ENCODE measurements at places on chromosomes 1 and 21.

- DNase-seq, result peak; percentile 24
These were observed 33.3 kb upstream of the IRF2BP2 start for GRCh38 chr1:234643111-234643849.

- DNase-seq, result peak; percentile 21
These were observed 46.9 kb downstream of the IL23R start for GRCh38 chr1:67213164-67213563.

- DNase-seq, result peak; percentile 41
These were observed 279.5 kb downstream of the ZNF326 start for GRCh38 chr1:90274376-90274775.

- DNase-seq, result no peak
These were observed 486 bp upstream of the GJB3 start for GRCh38 chr1:34780528-34780927.

- no peak for DNase-seq
These were observed 544.3 kb upstream of the ADAMTS5 start for GRCh38 chr21:27511233-27511632.

DNA sequence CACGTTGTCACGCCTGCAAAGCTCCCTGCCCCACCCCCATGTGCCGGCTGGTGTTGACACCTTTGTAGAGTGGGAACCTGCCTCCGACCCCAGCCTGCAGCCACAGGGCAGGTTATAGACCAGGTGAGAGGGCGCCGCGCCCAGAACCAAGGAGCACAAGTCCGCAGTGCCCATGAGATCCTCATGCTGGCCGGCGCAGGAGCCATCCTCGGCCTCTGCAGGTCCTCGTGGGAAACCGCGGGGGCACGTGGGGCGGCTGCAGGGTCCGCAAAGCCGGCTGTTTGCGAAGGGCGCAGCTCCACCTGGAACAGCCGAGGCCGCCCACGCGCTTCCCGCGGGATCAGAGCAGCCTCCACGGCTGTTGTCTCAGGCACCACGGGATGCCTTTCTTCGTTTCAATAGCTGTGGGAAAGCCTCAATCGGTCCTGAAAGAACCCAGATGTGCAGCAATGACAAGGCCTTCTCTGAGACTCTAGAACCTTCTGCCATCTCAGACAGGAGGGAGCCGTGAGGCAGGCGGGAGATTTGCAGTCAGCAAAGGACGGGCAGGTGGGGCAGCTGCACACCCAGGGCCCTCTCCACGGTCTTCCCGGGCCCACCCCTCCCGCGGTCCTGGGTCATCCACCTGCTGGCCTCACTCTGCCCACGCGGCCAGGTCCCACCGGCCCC, 29.9 kb downstream of the POFUT2 start:
- DNase-seq, result no peak

GRCh38 chr1:179825798-179826460, 51.7 kb downstream of the TOR1AIP2 start:
- no peak for DNase-seq

GRCh38 chr1:27005648-27006496, 6.8 kb downstream of the TENT5B start:
- DNase-seq, result no peak

- DNase-seq, result no peak
These were observed 6.3 kb downstream of the TMEM81 start for GRCh38 chr1:205077934-205078311.

GRCh38 chr1:53913352-53914033, 19.5 kb downstream of the DIO1 start:
- no peak for DNase-seq

- DNase-seq, result no peak
These were observed 1605.3 kb downstream of the BRINP3 start for GRCh38 chr1:188872376-188872775.

GRCh38 chr1:60234776-60235175, 161.2 kb upstream of the C1orf87 start:
- DNase-seq, result no peak

GRCh38 chr1:30379684-30380624, 343.4 kb downstream of the MATN1 start:
- DNase-seq, result peak; percentile 71

GRCh38 chr1:10751160-10751559, 45.3 kb downstream of the CASZ1 start:
- DNase-seq, result no peak

DNA sequence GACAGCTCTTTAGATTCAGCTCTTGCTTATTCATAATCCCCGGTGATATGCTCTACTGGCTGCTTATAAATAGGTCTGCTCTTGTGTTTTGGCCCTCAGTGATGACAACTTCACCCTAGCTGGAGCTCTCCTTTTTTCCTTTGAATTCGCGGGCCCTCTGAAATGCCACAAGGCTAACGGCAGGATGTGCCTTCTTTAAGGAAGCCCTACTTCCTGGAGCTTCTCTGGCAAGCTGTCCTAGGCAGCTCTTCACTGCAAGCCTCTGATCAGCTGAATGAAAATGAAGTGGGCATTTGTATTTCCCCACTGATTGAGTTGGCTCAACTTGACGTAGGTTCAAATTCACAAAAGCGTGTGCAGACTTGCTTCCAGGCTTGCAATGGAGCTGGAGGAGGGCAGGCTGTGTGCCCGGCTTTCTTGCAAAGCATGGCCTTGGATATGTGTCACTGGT, 22.2 kb downstream of the SGIP1 start:
- no peak for DNase-seq
